ENCODE measurements at places on chromosomes 6 and 20. TPM values are rescaled to one million over a fixed set of nuclear protein-coding genes. Genes with fewer than 3 reads are reported as not detected.

The IBTK gene
- total RNA-seq = 28.4 TPM

The RCAN2 gene
- total RNA-seq = 1.4 TPM

The SIRPD gene
- total RNA-seq = not detected

The SGK2 gene
- total RNA-seq = 5.9 TPM

DNA sequence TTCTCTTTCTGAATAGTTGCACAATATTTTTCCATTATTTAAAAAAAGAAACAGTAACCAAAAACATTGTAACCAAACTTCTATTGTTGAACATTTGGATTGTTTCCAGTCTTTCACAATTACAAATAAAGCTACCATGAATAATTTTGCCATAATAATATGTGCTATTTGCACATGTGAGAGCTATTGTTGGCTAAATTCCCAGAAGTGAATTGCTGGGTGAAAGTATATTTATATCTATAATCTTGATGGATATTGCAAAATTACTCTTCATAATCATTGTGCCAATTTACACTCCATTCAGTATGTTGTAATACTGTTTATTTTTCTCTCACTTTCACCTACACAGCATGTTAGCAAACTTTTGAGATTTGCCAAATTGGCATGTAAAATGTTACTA, 36.6 kb upstream of the SLC22A16 start:
- DNase-seq = no peak

DNA sequence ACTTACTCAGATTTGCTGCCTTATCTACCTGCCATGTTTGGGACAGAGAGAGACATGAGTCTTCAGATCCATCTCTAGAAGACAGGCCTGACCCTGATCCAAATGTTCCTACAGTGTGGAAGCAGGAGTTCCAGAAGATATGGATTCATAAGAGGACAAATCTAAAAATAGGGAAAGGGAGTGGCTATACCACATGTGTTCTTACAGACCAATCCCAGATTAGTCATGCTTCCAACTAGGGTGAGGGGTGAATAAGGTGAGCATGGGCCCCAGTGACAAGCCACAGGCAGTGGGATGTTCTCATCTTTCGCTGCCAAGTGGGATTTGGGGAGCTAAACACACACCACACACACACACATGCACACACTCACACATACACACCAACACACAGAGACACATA, 670.7 kb upstream of the CITED2 start:
- DNase-seq = no peak

- DNase-seq = no peak
These were observed 63.3 kb upstream of the TAB2 start for GRCh38 chr6:149254253-149254652.

DNA sequence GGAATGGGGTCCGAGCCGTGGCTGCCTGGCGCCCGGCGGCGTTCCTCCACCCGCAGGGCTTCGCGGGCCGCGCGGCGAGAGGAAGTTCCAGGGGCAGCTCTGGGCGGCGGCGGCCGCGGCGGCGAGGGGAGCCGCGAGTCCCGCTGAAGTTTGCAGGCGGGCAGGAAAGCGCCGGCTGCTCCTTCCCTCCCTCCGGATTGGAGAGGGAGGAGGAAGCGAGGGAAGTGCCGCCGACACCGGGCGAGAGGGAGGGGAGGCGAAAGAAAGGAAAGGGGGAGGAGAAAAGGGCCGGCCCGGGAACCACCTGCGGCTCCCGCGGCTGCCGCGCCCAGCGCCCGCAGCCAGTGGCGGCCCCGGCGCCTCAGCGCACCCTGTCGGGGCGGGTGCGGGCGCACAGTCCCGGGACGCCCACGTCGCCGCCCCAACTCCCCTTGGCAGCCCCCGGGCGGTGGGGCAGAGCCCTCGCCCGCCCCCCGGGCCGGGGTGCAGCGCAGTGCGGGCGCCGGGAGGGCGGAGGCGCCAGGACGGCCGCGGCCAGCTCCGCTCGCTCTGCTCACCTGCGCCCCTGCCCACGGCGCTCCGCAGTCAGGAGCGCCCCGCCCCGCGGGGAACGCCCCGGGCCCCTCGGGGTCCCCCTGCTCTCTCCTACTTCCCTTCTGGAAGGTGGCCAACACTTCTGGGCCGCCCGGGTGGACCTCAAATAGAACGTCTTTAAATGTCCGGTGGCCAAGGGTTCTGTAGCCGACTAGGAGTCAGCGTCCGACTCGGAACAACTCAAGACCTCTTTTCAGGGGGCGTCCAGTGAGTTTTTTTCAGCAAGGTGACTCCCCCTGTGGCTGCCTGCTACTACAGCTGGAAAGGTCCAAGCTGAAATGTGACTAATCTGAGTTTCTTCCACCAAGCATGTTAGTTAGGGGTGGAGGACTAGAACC, 80.3 kb upstream of the CCDC28A start:
- DNase-seq = no peak

GRCh38 chr6:138785079-138785478, 10.8 kb upstream of the ECT2L start:
- DNase-seq = no peak

Measured in epithelial cell of proximal tubule (primary cell).